Fibroblast of pulmonary artery (primary cell): ENCODE measurements at places on chromosomes 7 and 10.

DNA sequence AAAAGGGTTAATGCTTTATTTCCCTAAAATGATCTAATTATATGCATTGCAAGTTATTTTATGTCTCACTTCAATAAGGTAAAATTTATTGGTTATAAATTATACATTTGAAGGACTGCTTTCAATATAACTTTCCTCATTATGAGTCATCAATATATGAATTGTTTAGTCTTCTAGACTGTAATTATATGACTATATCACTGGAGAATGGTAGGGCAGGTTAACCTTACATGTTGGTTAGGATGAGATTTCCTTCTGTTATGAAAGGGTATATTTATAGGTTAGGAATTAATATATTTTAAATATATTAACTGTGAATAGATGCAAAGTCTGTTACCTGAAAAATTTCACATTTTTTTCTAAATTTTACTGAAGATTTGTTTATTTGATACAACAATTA is 406.4 kb upstream of the ETV1 start:
- no peak for DNase-seq

DNA sequence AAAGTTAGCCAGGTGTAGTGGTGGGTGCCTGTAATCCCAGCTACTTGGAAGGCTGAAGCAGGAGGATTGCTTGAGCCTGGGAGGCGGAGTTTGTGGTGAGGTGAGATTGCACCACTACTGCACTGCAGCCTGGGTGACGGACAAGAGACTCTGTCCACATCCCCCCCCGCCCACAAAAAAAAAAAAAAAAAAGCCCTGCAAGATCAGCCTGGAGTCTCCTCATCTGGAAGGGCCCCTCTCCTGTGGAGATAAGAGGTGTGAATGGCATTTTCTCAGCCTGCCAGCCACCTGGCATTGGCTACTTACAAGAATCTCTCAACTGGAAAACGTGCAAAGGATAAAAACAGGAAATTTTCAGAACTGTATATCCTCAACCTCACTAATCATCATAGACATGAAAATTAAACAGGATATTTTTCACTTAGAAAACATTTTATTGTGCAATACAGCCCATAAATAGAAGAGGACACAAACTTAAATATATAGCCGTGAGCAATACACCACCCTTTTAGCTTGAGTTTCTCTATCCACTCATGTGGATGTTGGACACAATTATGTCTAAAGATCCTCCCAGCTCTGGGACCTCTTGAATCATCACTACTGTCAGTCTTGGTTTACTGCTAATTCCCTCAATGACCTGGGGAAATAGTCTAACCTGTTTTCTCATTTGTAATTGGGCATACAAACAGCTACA is 11.3 kb upstream of the TSPAN15 start:
- peak; percentile 77 for DNase-seq

- no peak for DNase-seq
Observed at GRCh38 chr7:3310884-3311283, 9.8 kb downstream of the SDK1 start.

- DNase-seq, result no peak
Observed at GRCh38 chr7:91135703-91136430, 128.4 kb upstream of the FZD1 start.

DNA sequence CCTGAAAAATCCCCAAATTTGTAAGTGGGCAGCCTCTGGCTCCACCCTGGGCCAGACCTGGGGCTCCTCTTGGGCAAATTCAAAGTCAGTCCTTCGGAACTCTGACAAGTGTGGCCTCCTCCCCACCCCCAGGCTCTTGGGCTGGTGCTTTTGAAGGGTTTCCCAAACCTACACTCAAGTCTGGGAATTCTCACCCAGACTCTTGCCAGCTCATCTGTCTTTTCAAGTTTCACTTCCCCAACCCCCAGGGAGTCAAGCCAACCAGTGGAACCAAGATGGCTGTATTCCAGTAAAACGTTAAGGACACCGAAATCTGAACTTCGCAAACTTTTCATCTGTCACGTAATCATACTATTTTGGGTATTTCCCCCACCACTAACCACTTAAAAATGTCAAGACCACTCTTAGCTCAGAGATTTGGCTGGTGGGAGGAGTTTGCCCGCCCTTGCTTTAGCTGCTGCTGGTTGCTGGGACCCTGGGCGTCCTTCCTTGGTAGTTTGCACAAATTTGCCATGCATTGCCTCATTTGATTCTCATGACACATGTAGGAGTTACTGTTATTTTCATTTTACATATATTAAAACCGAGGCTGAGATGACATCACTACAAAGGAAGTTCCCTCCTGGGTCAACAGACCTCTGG is 1.7 kb upstream of the MYO1G start:
- peak; percentile 50 for DNase-seq
